H4 (cell line): ENCODE measurements at places on chromosomes 12 and 14. TPM values are rescaled to one million over a fixed set of nuclear protein-coding genes. Genes with fewer than 3 reads are reported as not detected.

Gene ZFHX2
- 0.02 and 0.10 TPM in 2 replicates for total RNA-seq

Gene NKX2-8
- total RNA-seq, result 1.6 and 1.7 TPM in 2 replicates

Gene PLCZ1
- not detected in 2 replicates for total RNA-seq

Gene CDCA4
- 42.8 and 46.1 TPM in 2 replicates for total RNA-seq

Gene PTHLH
- total RNA-seq, result 1.1 and 2.0 TPM in 2 replicates

Gene KLRG1
- total RNA-seq, result 0.14 and 0.66 TPM in 2 replicates

Gene SMIM41
- total RNA-seq, result not detected in 2 replicates

Gene PRICKLE1
- total RNA-seq, result 1.1 and 1.8 TPM in 2 replicates

Gene RPL10L
- not detected in 2 replicates for total RNA-seq

Gene HCAR3
- not detected in 2 replicates for total RNA-seq

Gene KRT77
- not detected in 2 replicates for total RNA-seq

DNA sequence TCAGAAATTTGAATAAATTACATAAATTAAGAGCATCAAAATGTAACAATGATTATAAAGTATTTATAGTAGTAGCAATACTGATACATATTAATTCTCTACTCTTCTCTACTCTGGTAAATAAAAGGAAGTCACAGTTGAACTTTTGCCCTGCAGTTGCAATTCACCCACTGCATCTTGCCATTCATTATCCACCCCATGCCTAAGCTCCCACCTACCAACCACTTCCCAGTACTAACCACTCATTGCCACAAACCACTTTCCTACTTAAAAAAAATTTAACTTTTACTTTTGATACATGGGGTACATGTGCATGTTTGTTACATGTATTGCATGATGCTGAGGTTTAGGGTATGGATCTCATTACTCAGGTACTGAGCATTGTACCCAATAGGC, 174.0 kb downstream of the RASSF9 start:
- DNase-seq, result no peak

GRCh38 chr14:92277031-92277430, 45.9 kb upstream of the SLC24A4 start:
- no peak for DNase-seq

DNA sequence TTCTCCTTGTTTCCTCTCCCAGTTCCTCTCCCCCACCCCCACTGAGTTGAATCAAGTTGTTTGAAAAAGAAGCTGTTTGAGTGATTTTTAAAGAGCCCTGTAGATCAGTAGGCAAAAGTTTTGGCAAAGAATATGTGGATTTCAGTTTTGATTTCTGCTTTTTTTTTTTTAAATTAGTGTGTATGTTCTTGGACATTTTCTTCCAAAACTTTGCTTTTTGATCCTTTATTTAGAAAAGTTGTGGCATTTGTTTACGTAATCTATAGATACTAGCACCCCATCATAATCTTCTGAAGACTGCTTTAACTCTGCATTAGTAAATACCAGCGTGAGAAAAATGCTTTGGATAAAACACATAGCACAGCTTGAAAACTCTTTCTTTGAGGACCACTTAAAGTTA, 190.3 kb upstream of the SEL1L start:
- DNase-seq, result no peak

DNA sequence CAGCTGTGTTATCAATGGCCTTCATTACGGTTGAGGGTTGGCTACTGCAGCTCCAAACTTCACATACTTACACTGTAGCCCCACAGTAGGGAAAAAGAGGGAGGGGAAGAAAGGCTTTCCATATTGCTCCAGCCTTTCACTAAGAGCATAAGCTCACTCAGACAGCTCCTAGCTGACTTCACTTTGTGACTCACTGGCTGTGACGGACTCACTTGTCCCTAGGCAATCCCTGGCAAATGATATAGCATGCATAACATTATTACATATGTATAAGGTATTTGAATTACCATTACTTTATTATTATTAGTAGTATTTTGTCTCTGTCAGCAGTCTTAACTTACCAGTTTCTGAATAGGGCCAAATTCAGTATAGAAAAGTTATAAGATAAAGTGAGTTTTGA, 350.7 kb downstream of the RMST start:
- DNase-seq, result no peak

GRCh38 chr12:25110260-25110659, 84.7 kb downstream of the DNAI7 start:
- DNase-seq, result no peak

- DNase-seq, result no peak
Observed at GRCh38 chr14:34012978-34013720, 62.3 kb upstream of the EGLN3 start.

- DNase-seq, result no peak
Observed at GRCh38 chr14:24172871-24173281, 996 bp downstream of the REC8 start.

GRCh38 chr12:62931477-62931876, 3.5 kb downstream of the PPM1H start:
- DNase-seq, result no peak

- DNase-seq, result no peak
Observed at GRCh38 chr14:55120571-55121495, 8.2 kb upstream of the LGALS3 start.

DNA sequence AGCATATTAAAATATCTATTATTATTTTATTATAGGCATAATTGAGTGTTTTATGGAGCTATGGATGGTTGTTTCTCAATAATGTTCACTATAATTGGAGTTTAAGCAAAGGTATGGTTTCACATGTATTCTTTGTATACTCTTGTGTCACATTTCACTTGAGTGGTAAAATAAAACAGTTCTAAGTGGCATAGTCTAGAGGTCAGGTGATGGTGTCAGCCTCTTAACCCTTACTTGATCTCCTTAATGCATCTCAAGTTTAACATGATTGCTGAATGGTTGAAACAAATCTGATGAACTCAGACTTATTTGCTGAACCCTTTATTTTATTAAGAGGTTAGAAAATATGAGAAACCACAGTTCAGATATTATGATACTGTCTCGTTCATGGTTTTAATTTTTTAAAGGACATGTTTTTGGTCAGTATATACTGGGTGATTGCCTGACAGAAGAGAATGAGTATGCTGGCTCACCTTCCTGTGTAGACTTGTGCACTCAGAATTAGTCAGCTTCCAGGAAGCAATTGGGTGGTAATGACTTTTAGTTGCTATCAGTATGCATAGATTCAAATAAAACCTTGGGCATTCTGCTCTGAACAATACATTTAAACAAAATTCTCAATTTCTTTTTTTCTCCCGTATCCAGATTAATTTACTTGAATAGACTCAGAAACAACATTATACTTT, 464.6 kb downstream of the PCNX1 start:
- DNase-seq, result peak; percentile 17

GRCh38 chr12:12086362-12086761, 15.6 kb downstream of the BCL2L14 start:
- no peak for DNase-seq

- no peak for DNase-seq
Observed at GRCh38 chr12:75978677-75979076, 52.9 kb downstream of the PHLDA1 start.

DNA sequence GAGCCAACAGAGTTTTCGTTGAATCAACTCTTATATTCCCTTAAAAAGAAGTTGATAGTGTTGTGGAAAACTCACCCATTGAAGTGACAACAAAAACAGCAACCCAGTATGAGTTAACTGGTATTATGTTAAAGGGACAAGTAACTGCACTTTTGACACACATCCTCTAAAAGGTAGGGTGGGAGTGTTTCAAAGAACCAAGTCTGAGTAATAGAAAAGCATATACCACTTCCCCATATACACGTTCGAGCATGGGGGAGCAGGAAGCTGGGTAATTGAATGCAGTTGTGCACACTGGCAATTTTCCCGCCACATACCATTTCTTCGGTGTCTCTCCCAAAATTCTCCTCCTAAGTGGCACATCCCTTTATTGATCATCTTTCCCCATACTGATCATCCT, 31.5 kb downstream of the IFNG-AS1 start:
- no peak for DNase-seq

DNA sequence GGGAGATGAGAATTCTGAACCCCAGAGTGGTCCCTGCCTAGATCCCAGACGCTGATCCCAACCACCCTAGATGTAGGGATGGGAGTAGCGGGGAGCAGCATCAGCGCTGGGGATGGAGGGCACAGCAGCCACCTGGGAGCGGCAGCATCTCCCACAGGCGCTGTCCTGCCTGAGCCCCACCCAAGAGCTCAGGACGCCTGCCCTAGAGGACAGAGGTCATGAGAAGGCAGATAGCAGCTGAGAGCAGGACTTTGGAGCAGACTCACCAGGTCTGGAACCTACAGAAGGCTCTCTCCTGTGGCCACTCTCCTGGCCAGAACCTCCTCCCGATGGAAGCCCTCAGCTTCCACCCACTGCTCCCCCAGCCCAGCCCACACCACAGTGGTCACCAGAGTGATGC, 7.2 kb downstream of the CCDC85C start:
- no peak for DNase-seq

DNA sequence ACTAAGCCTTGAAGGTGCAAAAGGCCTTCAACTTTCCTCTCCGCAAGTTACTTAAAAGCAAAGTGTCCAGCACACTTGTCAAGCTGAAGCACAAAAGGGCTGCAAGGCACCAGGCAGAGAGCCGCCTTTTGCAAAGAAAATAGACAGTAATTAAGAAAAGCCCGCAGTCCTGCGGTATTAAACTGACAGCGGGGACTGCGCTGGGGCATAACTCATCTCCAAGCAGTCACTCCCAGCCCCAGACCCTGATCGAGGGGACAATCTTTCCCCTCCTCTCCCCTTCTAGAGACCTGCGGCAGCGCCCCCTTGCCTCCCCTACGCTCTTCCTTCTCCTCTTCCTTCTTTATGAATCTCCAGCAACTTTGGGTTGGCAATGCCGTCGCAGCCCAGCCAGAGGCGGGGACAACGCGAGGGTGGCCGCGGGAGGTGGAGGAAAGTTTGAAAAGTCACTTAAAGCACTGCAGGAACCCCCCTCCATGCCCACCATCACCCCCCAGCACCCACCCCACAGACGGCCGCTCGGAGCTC, 200.9 kb upstream of the CAND1 start:
- no peak for DNase-seq

GRCh38 chr12:116389990-116390389, 112.5 kb upstream of the MED13L start:
- peak; percentile 75 for DNase-seq

DNA sequence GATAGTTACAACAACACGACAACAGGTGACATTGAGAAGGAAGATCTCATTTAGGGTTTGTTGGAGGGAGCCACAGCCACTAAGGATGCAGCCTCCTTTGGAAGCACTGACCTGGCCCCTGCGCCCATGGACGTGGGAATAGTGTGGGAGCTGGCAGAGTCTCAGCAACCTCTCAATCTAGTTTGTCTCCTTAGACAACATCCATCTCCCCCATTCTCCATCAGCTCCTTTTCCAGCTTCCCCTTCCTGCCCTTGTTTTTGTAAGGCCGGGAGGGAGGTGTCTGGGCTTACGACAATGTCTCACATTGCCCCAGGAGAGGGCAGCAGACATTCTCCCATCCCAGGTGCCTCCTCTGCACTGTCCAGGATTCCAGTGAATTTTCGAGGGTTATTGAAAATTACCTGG, 170.2 kb upstream of the PZP start:
- DNase-seq, result no peak

- no peak for DNase-seq
Observed at GRCh38 chr12:23356440-23356839, 593.0 kb downstream of the SOX5 start.

DNA sequence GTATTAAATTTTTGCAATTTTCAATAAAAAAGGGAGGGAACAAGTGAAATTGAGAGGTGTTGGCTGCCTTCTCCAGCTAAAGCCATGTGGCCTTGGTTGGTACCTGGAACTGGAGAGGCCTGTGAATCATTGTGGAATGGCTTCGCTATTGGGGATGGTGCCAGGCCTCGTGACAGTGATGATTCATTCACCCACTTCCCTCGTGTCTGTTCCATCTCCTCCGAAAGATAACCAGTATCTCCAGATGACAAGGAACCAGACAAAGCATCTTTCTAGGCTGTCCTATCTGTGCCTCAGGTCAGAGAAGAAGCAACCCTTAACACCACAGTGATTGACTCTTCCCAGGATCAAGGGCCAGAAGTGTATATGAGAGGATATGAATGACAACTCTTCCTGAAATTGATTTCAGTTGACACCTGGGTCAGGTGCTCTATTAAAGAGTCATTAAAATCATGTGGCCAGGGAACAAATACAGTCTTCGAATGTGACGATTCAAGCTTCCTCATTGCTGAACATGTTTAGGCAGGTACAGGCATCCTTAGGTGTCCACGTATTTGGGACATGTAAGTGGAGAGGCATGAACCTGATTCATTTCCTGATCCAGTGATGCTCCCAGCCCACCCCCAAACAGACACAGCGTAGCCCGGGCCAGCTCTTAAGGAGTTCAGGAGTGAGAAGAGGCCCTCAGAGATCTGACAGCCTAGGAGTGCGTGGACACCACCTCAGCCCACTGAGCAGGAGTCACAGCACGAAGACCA, at the start of gene RNASE7:
Gene RNASE7 (plus strand): TSS at position 687 of the 758 bp plus-strand sequence. CDS start 631 bp downstream, outside the sequence.
- no peak for DNase-seq

- DNase-seq, result no peak
Observed at GRCh38 chr12:107560899-107561285, 124.7 kb upstream of the PWP1 start.

- DNase-seq, result no peak
Observed at GRCh38 chr14:104439625-104440024, 139.9 kb upstream of the C14orf180 start.

- peak; percentile 59 for DNase-seq
Observed at GRCh38 chr12:95998611-95999286, 2.6 kb upstream of the HAL start.

GRCh38 chr12:38385486-38385885, 68.9 kb downstream of the ALG10B start:
- DNase-seq, result peak; percentile 7

- DNase-seq, result no peak
Observed at GRCh38 chr12:31406345-31406744, 80.4 kb upstream of the SINHCAF start.

DNA sequence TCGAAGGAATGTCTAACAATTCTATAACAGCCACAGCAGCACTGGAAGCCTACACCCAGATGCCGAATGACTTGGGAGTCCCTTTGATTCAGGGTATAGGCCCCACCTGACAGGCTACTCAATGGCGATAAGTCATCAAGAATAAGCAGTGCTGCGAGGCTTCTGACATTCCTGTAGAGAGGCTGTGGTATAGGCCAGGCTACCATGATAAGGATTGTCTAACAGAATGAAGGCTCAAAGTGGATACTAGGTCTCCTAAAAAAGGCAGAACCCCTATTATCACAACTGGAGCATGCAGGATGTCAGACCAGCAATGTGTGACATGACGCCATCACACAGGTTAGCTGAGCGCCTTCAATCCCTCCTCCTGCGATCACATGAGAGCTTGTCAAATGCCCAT, 53.2 kb downstream of the ZFP36L1 start:
- DNase-seq, result no peak

- DNase-seq, result no peak
Observed at GRCh38 chr14:101961746-101962502, 2.4 kb upstream of the DYNC1H1 start.

DNA sequence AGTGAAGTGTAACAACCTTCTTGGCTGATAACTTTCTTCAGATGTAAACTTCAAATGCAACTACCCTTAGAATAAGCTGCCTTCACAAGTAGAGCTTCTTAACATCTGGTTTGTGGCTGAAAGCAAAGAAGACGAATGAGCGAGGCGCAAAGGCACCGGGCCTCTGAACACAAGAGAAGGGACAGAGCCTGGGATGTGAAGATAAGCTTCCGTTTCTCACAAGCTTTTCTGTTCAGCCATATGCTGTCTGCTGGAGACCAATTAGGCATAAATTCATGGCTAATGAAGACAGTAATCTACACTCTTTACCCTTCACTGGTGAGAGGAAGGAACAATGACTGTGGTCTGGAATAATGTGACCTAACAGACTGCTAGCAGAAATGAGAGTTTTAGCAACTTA, 195.2 kb downstream of the ATXN7L3B start:
- DNase-seq, result no peak
